ENCODE measurements at places on chromosomes 16 and 17. TPM values are rescaled to one million over a fixed set of nuclear protein-coding genes. Genes with fewer than 3 reads are reported as not detected.

The KRTAP17-1 gene
- not detected for total RNA-seq

The TBC1D26 gene
- total RNA-seq: 0.35 TPM

The C16orf96 gene
- total RNA-seq: 0.27 TPM

The CDH13 gene
- total RNA-seq: not detected

Data from OCI-LY7 (cell line).